Heart right ventricle (tissue), 16 donors: ENCODE measurements at places on chromosomes 6 and 20. TPM values are rescaled to one million over a fixed set of nuclear protein-coding genes. Genes with fewer than 3 reads are reported as not detected.

DNA sequence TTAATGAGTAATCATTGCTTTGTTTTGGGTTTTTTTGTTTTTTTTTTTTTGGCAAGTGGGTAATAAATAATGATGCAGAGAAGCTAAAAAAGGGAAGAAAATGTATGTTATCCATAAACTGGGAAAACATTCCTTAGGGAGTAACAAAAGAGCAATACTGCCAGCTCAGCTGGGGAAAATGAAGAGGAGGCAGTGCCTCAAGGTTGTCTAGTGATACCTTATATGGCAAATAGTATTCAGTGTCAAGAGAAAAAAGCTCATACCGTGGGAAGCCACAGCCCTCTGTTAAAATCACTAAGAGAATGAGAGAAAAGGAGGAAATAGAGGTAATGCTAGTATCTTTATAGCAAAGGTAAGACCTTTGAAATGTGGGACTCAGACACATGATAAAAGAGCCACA is 47.1 kb upstream of the SMLR1 start:
- DNase-seq, result no peak

GRCh38 chr6:150413781-150414281 is 45.0 kb downstream of the IYD start:
- DNase-seq, result no peak

- DNase-seq, result peak; percentile 59
Measured at GRCh38 chr6:7137335-7138045, 29.7 kb downstream of the RREB1 start.

The CD83 gene
- 1.00 TPM for total RNA-seq

DNA sequence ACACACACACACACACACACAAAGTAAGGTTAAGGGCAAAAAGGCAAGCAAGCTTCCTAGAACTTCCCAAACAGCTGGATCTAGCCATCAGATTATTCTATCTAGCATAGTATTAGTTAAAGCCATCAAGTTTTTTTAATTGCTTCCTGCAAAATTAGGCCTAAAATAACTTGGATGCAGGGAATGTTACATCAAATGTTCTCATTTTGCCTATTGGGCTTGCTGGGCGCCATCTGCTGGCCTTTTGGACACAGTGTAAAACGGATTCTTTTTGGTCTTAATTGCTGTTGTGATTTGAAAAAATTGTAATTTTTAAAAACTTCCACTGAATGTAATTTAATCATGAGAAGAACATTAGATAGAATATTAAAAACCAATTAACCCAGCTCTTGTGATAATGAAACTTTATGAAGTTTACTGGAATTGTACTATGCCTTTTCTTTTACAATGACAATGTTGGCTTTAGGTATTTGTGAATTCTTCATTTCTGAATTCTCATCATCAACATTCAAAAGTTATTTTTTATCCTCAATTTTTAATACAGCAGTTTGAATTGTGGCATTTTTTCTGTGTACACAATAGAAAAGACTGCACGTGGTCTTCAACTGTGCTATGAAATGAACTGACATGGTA is 6.8 kb downstream of the MKKS start:
- peak; percentile 39 for DNase-seq

The B3GAT2 gene
- not detected for total RNA-seq

DNA sequence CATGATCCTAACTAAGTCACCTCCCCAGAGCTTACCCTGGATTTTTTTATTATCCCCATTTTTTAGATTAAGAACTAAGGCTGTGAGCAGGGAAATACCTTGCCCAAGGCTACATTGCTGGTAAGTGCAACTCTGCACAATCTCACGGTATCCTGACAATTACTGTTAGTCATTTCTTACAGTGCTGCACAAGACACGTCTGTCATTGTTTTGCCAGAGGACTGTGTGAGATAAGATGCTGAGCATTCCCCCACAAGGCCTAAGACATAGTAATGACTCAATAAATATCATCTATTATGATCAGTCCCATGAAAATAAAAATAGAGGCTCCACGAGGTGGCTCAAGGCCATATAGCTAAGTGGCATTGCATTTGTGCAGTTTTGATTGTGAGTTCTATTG is 21.0 kb downstream of the PFDN4 start:
- no peak for DNase-seq

The NPBWR2 gene
- not detected for total RNA-seq

The MLN gene
- not detected for total RNA-seq

DNA sequence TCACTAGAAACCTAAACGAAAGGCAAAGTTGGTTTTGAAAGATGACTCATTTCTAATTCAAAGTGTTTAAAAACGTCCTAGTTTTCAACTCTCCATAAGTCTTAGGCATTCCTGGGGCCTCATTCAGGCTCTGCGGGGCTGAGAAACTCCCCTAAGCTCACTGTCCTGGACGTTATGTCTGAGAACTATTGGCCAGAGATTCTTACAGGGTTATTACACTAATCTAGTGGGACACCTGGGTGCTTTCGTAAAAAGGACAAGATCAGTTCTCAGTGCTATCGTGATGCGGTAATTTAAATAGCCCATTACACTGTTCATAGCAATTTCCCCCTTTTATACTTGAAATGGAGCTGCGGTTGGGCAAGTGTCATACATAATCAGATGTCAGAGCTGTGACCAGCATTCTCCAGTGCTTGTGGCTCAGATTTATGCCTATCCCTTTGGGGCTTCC is 280.9 kb downstream of the QKI start:
- DNase-seq, result no peak

- DNase-seq, result no peak
Measured at GRCh38 chr6:88919032-88919431, 44.4 kb downstream of the RNGTT start.

GRCh38 chr20:10404023-10404628 is 29.9 kb downstream of the MKKS start:
- no peak for DNase-seq

The PFDN4 gene
- 26.5 TPM for total RNA-seq

- no peak for DNase-seq
Measured at GRCh38 chr20:1184638-1185315, at the start of gene TMEM74B. Gene TMEM74B, minus strand, starts transcription at chr20:1184981. Its CDS starts 1,180 bp downstream, at chr20:1183801.

The BPIFB4 gene
- not detected for total RNA-seq

The ADGB gene
- not detected for total RNA-seq

The ZDHHC14 gene
- 14.5 TPM for total RNA-seq

DNA sequence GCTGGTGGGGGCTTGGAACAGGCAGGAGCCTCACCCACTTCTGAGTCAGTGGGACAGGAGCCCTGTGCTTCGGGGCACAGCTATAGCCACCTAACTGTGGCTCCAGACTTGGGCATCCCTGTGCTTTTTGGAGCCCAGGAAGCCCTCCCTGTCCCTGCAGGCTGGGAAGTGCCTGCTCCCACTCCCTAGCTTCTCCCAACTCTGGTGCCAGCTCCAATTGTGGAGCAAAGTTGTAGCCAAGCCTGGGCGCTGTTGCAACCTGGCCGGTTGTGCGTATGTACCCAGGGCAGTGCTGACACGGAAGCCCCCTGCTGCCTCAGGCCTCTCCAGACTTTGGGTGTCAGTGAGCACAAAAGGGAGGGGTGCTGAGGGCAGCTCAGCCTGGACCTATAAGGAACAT is 601.7 kb upstream of the GJE1 start:
- DNase-seq, result no peak

- no peak for DNase-seq
Measured at GRCh38 chr6:24822696-24823095, 24.0 kb upstream of the ARMH2 start.

DNA sequence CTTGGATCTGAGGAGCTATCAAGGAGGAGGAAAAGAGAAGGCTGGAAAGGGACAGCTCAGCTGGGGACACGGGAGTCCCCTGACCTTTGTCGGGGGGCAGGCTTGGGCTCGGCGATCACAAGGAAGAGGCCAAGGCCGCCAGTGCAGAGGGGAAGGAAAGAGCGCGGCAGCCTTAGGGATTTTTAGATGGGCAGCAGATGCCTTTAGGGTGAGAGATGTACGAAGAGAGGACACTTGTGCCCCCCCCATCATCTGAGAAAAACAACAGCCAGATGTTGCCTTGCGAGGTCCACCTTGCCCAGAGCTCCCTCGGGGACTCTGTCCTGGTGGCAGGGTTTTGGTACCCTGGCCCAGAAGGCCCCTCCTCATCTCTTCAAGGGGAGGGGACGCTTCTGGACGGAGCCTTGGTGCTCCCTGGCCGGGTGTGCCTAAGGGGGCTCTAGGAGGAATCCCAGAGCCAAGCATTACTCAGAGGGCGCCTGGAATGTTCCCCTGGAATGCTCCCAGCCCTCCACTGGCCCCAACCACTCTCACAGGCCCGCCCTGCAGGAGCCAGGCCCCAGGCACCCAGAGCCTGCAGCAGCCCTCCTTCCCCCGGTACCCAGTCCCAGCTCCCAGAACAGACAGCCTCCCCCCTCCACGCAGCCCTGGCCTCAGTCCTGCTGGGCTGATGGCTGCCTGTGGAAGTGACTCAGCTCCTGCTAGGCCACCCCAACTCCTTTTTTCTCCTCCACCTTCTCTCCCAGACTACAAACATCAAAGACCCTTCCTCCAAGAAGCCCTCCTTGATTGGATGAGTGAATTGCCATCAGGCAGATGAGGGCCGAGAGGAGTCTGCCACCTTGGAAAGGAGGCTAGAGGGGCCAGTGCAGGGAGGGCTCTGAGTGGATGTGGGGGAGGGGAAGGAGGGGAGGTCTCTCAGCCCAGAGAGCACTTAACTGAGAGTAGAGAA is 1.8 kb downstream of the ADAM33 start:
- peak; percentile 58 for DNase-seq

- no peak for DNase-seq
Measured at GRCh38 chr20:58824843-58825242, 25.9 kb downstream of the GNAS-AS1 start.

DNA sequence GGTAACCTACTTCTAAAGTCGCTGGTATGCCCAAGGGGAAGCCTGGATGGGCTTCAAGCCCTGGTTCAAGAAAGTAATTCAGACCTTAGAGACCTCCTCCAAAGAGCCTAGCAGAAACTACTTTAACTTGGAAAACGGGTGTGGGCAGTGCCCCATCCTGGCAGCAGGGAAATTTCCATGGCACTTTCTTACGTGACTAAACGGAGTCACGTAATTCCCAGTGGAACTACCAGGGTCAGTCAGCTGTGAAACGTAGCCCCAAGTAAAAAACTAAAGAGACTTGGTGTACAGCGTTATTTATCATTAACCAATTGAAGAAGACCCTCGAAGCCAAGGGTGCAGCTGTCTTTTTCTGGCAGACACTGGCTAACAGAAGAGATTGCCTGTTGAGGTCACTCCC is 114.0 kb downstream of the RCAN2 start:
- DNase-seq, result no peak

DNA sequence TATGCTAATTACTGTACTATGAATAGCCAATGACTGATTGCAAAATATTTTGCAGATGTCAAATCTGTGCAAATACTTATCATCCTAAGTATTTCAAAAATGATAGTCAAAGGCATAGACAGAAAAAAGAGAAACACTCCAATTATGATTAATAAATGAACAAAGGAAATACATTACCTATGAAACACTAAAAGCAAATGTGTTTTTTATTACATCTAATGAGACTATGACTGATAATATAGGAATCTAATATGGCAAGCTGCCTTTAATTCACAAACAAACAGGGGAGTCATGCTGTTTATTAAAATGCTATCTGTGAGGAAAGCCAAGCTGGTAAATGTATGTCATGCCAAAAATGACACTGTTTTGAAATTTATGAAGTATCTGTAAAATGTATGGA is 713.2 kb upstream of the NRSN1 start:
- no peak for DNase-seq

DNA sequence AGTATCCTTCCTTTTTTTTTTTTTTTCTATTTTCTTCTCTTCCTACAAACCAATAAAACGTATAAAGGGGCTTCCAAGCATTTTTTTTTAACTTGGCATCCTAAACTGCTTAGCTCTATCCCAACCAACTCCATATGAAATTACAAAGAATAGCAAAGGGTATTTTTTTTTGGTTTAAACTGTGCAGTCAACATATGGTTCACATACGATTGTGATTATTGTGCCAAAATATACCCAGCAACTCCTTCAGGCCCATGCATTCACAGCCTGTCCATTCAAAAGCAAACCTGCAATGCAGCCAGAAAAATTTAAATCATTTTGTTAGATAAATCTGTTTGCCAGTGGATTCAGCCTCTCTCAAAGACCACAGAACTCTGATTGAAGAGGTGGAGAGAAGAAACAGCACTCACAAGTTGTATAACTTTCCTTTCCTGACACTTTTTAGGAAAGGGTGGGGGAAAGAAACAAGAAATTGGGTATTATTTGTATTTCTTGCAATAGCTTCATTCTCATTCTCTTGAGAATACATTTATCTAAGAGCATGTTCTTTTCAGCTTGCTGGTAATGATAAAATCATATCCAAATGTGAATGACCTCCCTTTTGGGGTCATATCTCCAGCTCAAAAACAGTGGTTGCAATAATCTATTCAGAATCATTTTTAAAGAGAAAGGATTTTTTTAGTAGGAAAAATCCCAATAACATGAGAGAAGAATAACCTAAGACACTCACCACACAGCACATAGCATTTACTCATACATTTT is 701.3 kb upstream of the CHD6 start:
- no peak for DNase-seq

- no peak for DNase-seq
Measured at GRCh38 chr20:6504826-6505225, 262.7 kb upstream of the BMP2 start.

GRCh38 chr6:158674342-158675131 is 24.7 kb downstream of the SYTL3 start:
- DNase-seq, result no peak

DNA sequence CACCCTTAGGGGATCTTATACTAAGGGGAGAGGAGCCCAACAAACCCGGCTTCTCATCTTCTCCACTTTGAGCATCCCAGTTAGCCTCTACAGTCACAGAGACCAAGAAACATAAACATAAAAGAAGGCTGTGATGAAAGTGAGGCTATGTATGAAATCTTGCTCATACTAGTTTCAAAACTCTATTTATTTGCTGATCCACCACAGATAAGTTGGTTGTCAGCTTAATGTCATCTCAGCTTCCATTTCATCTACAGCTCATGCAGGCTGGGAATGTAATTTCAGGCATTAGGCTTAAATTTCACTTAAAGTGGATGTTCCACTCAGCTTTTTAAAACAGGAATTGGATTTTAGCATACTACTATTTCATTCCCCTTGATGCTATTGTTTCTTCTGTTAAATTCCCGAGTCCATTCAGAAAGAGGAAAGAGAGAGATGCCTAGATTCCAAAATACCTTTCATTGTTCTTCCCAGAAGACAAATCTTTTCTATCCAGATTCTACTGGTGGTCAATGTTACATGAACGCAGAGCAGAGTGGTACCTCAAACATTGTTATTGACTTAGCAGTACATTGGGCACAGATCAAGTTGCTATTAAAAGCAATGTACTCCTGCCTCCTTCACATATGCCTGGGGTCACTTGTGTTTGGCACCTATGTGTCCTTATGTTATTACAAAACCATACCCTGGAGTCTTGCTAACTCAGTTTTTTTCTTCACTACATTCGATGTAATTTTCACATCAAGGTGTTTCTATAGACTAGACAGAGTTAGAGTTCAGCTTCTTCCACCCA is 149.0 kb downstream of the HACE1 start:
- DNase-seq, result no peak

- DNase-seq, result no peak
Measured at GRCh38 chr6:110317646-110318045, 40.5 kb downstream of the METTL24 start.

GRCh38 chr6:47086051-47086770 is 44.1 kb upstream of the ADGRF1 start:
- no peak for DNase-seq

The TRIM39 gene
- 10.6 TPM for total RNA-seq

The GINS1 gene
- 0.64 TPM for total RNA-seq

GRCh38 chr6:88804701-88805100 is 158.7 kb downstream of the RNGTT start:
- DNase-seq, result no peak
